NCI-H345 (cell line): ENCODE measurements at places on chromosomes 16 and 17.
A peak's percentile ranks its signal among the peaks of the same experiment; 100 is the strongest.

GRCh38 chr17:4485676-4486646 lies 12.7 kb upstream of the SPNS2 start:
- DNase-seq, result no peak

GRCh38 chr17:64005734-64006167 lies 7.6 kb downstream of the PRR29 start:
- peak; percentile 69 for DNase-seq

- DNase-seq, result peak; percentile 14
Measured at GRCh38 chr16:72099377-72099818, 5.8 kb downstream of the DHX38 start.

- DNase-seq, result no peak
Measured at GRCh38 chr16:85056211-85056748, 28.7 kb downstream of the KIAA0513 start.

GRCh38 chr17:64319531-64319930 lies 56.5 kb upstream of the TEX2 start:
- no peak for DNase-seq

DNA sequence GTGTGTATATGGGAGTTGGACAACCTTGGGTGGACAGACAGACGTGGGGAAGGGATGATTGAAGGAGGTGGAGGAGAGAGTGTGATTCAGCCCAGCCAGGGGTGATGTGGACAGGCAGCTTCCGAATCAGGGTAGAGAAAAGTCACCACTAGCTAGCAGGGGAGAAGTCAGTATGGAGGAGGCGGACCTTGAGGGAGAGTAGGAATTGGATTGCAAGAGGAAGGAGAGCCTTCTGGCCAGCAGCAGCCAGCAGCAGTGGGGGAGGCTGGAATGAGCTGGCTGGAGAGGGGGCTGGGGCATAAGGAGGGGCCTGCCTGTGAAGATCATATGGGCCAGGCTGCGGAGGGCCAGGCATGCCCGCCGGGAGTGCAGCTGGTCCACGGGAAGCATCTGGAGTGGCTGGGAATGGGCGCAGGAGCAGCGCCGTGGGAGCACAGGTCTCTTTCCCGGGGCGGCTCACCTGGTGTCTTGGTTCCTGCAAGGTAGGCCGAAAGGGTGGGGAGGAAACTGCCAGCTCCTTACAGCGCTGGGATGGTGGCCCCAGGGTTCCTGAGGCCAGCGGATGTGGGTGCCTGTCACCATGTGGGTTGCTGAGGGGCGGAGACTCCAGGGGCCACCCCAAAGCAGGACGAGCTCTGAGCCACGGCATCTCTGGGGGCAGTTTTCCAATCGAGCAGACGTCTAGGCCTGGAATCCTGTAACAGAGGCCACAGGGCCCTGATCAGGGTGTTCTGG lies 235.3 kb downstream of the SEC14L1 start:
- no peak for DNase-seq

DNA sequence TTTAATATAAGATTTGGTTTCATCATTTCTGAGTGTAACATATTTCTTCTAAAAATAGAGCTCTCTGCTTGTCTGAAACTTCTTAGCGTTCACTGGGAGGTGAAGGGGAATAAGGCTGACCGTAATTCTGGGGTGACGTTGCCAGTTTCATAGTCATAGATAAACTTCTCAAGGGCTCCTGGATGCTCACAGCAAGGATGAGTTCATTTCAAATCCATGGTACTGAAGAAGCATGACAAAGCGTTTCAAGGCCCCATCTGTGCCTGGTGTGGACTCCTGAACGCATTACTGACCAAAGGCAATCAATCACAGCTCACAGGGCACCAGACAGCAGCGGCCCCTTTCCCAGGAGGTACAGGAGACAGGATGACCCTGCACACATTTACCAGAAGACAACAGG lies 12.0 kb upstream of the EVPL start:
- DNase-seq, result no peak

GRCh38 chr16:1333149-1333812 lies at the start of gene BAIAP3:
TSS of gene BAIAP3 (plus strand) at chr16:1333645. CDS start at chr16:1338550, 4,905 bp downstream.
- DNase-seq, result peak; percentile 23

- DNase-seq, result no peak
Measured at GRCh38 chr17:38970128-38970527, 2.9 kb upstream of the FBXO47 start.

GRCh38 chr17:43170140-43170765 lies 761 bp upstream of the NBR1 start:
- DNase-seq, result peak; percentile 94

GRCh38 chr16:15857724-15858560 lies 1.1 kb upstream of the MYH11 start:
- no peak for DNase-seq

GRCh38 chr16:77306075-77306474 lies 106.9 kb downstream of the SYCE1L start:
- DNase-seq, result no peak

DNA sequence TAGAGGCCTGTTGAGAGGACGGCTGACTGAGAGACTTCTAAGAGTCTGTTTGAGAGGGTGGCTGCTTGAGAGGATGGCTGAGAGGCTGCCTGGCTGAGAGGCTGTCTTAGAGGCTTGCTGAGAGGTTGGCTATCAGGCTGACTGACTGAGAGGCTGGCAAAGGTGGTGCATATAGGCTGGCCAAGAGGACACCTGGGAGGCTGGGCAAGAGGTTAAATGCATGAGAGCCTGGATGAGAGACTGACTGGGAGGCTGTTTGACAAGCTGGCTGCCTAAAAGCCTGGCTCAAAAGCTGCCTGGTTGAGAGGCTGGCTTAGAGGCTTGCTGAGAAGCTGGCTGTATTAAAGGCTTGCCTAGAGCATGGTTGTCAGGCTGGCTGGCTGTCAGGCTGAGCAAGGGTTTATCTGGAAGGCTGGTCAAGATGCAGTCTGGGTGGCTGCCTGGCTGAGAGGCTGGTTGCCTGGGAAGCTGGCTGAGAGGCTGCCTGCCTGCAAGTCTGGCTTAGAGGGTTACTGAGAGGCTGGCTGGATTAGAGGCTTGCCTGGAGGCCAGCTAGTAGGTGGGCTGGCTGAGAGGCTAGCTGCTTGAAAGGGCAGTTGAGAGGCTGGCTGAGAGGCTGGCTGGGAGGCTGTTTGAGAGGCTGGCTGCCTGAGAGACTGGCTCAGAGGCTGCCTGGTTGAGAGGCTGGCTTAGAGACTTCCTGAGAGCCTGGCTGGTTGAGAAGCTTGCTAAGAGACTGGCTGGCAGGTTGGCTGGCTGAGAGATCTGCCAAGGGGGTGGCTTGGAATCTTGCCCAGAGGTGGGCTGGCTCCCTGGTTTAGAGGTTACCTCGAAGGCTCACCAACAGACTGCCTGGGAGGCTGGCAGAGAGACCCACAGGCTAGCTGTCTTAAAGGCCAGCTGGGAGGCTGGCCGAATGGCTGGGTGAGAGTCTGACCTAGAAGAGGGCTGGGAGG lies 38.3 kb upstream of the ACSM2B start:
- peak; percentile 18 for DNase-seq

DNA sequence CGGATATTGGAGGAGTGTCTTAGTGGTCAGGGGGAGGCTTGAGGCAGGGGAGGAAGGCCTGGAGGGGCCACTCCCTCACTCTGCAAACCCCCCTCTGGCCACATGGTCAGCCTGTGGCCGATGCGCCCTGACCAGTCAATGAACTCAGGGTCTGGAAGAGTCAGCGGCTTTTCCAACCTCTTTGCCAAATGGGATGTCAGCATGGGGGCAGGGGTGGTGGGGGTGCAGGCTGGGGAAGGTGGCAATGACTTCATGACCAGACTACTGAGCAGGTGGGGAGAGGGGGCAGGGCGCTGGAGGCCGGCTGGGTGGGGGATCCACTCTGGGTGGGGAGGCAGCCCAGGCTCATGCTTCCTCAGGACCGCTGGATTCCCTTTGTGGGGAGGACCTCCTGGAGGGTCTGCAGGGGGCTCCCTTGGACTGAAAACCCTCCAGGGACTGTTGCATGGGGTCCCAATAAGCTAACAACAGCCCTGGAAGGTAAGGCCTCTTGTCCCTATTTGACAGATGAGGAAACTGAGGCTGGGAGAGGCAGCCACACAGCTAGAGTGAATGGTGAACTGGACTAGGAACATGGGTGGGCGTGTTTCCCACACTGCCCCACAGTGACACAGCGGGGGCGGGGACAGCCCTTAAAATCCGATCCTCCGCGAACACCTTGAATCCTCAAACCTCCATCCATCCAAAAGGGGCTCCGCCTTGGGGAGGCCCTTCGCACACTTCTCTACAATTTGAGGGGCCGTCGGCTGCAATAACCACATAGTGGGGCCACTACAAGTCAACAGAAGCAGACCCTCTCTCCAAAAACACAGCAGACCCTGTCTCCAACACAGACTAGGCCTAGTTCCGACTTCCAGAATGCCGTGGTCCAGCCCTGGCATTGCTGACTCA lies 81.0 kb upstream of the TOB1 start:
- DNase-seq, result no peak

DNA sequence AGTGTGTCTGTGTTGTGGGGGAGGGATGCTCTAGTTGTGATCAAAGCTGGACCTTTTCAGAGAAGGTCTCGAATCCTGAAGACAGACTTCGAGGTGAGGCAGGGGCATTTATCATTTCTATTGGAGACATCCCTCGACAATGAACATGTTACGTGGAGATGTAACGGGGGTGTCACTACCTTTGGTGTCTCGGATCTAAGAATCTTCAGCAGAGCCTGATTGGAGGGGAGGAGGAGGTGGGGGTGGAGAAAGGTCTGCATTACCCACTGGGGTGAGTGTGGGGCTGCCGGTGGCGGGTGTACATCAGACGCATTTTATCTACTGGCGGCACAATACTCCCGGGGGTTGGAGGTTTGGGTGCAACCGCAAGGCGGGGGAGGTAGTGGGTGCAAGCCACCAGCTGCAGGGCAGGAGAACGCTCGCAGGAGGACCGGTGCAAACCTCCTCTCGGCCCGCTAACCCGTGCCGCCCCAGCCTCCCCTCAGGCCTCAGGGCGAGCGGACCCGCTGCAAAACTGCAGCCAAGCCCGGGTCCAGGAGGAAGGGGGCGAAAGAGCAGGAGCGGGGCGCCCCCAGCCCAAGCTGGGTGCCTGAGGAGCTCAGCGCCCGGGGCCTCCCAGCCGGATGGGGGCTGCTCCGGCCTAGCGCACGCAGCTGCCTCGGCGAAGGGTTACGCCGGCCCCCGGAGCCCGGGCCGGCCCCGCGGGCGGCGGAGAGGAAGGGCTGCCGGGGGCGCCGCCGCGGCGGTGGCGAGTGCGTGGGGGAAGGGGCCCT lies 735 bp downstream of the ZNF652 start:
- peak; percentile 47 for DNase-seq

DNA sequence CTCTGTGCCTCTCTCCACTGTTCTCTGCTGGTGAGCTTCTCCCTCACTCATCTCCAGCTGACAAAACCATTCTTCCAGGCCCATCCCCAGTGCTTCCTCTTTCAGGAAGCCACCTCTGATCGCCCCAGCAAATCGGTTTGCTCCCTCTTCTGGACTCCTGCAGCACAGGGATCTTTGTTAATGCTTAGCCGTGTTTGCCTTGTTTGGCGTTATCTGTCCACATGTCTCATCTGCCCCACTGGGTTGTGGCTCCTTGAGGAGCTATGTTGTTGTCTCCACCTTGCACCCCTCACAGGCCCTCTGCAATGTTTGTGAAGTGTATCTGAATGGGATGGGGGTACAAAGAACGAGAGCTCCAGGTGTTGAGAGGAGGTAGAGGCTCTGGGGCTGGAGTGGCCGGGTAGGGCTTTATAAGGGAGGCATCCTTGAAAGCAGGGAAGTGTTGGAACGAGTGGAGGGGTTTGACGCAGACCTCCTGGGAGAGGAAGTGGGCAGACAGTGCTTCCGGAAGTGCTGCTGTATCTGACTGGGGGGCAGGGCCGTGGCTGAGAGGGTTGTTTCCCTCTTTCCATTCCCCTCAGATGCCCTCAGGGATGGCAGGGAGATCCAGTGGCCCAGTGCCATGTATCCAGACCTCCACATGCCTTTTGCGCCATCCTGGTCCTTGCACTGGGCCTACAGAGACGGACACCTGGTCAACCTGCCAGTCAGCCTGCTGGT lies 27.8 kb downstream of the CASKIN2 start:
- no peak for DNase-seq

GRCh38 chr17:42403150-42403549 lies 14.9 kb upstream of the STAT3 start:
- DNase-seq, result peak; percentile 3

GRCh38 chr16:54780266-54780665 lies 150.4 kb upstream of the IRX5 start:
- no peak for DNase-seq

GRCh38 chr16:30813821-30814189 lies 26.8 kb upstream of the ZNF629 start:
- DNase-seq, result peak; percentile 42

DNA sequence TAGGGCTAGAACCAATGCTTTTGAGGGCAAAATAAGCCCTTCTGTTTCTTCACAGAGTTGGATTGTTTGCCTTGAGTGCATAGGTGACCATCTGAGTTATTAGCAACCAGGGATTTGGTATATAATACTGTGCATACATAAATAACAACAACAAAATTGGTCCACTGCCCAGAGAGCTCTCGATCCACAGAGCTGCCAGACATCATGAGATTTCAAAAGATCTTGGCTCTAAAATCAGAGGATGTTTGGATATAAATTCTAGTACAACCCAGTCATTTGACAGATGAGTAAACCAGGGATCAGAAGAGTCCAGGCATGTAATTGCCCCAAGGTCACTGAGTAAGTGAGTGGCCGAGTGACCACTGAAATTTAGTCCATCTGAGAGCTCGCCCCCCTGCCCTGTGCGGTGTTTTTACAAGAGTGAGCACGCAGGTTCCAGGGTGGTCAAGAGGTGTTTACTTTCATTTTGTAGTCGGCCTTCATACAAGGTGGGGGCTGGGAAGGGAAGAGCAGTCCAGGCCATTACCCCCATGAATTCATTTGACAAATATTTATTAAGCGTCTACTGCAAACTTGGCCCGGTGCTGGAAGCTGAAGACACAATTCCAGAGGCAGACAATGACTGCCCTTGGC lies 1.8 kb upstream of the MT2A start:
- DNase-seq, result no peak

DNA sequence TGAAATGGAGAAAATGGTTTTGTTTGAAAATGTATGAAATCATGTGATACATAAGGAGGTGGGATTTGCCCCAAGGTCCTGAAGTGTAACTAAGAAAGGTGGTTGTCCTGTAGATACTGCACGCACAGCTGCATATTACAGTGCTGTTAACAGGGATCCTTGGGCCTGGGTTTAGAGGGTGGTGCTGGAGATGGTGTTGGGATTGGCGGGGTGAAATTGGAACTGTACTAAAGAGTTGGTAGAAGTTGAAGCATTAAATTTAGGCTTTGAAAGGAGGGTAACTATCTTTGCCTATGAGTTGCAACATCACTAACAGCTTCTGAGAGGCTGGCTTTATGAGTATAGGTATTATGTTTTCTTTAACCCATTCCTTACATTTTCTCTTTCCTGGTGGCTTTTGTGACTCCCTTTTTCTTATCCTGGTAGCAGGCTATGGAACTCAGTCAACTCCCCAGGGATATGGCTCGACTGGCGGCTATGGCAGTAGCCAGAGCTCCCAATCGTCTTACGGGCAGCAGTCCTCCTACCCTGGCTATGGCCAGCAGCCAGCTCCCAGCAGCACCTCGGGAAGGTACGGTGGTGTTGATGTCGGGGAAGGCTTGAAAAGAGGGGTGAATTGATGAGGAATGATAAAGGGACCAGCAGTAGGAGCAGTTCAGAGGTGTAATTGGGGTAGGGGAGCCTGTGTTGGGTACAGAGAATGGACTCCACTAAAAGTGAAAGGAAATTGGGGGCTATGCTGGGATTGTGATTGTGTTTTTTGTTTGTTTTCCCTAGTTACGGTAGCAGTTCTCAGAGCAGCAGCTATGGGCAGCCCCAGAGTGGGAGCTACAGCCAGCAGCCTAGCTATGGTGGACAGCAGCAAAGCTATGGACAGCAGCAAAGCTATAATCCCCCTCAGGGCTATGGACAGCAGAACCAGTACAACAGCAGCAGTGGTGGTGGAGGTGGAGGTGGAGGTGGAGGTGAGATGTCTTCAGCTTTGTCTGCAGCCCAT lies 3.8 kb downstream of the FUS start:
- no peak for DNase-seq
